ENCODE measurements at places on chromosomes 12 and 14. TPM values are rescaled to one million over a fixed set of nuclear protein-coding genes. Genes with fewer than 3 reads are reported as not detected.

The BHLHE41 gene
- total RNA-seq = not detected

The AMHR2 gene
- total RNA-seq = not detected

The ZNF891 gene
- 2.1 TPM for total RNA-seq

The TMTC2 gene
- 2.2 TPM for total RNA-seq

The GNB3 gene
- 0.48 TPM for total RNA-seq

The CLBA1 gene
- 3.8 TPM for total RNA-seq

The ERGIC2 gene
- 130 TPM for total RNA-seq

The HOXC10 gene
- total RNA-seq = not detected

The CGRRF1 gene
- total RNA-seq = 13.3 TPM

The RNF34 gene
- total RNA-seq = 85.5 TPM

The KRT77 gene
- not detected for total RNA-seq

The TMPRSS12 gene
- total RNA-seq = not detected

The EEA1 gene
- 21.5 TPM for total RNA-seq

The NXPH4 gene
- total RNA-seq = 0.22 TPM

The KRT78 gene
- not detected for total RNA-seq

The PLEKHA5 gene
- 5.7 TPM for total RNA-seq

The ARG2 gene
- 2.8 TPM for total RNA-seq

The SOX5 gene
- 0.13 TPM for total RNA-seq

The P2RX2 gene
- not detected for total RNA-seq

The USP15 gene
- 99.0 TPM for total RNA-seq

The TRPV4 gene
- total RNA-seq = not detected

The PPP4R3A gene
- 159 TPM for total RNA-seq

The SMIM41 gene
- not detected for total RNA-seq

The NAV3 gene
- not detected for total RNA-seq

The RAD9B gene
- 0.74 TPM for total RNA-seq

The CD163L1 gene
- 0.24 TPM for total RNA-seq

The ATP6V1D gene
- 35.4 TPM for total RNA-seq
